ENCODE measurements at places on chromosomes 5 and 9.

GRCh38 chr9:132328580-132328979 lies 26.2 kb downstream of the SETX start:
- no peak for DNase-seq

DNA sequence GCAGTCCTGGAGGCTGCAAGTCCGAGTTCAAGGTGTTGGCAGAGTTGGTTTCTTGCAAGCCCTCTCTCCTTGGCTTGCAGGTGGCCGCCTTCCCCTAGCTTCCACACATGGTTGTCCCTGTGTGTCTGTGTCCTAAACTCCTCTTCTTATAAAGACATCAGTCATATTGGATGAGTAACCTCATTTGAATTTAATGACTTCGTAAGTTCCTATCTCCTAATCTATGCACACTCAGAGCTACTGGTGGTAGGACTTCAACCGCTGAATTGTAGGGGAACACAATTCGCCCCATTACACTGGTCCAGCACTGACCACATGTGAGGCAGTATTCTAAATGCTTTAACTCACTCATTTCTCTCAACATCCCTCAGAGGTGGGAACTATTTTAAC lies 25.9 kb upstream of the ADAMTS2 start:
- no peak for DNase-seq

- no peak for DNase-seq
Measured at GRCh38 chr5:61837788-61838187, 468.2 kb upstream of the KIF2A start.

DNA sequence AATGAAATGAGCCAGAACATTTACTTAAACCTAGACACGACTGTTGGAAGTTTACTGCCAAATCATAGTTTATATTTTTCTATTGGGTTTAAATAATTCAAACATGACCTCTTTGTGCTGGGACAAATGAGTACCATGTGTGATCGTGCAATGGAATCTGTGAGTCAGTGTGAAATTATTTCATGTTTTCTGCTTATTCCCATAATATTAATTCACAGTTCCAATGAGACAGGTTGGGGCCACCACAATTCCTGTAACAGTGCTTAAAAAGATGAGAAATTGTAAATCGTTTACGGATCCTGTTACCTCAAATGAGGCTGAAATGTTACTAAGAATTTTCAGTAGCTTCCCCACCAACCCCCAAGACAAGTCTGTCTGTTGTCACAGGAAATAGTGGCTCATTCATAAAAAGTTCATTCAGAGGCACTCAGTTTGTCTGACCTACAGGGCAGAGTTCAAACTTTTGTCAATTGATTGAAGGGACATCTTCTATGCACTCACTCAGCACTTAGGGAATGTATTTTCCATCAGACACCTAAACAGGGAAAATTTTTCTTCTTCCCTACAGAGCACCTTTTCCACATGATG lies 563.9 kb upstream of the ADAMTS16 start:
- DNase-seq, result no peak

DNA sequence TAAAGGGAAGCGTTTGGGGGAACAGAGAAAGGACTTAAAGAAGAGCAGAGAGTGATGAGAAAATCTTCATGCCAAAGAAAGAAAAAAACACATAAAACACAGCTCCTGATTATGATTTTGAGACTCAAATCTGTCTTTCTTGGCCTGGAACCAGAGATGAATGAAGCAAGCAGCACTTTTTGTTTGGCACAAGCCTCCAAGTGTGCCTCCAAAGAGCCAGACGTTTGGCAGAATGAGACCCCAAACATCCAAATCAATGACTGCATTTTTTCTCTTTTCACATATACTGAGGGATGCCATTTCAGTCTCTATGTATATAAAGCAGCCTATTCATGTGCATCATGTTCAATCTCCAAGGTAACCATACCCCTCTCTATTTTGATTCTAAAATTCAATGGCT lies 424.2 kb downstream of the TUSC1 start:
- no peak for DNase-seq

Measured in T-cell (primary cell).